Activated T-helper 1 cell treated with anti-CD3 and anti-CD28 coated beads, Interleukin-12 subunit alpha, Interleukin-12 subunit beta, Interleukin-2, Interleukin-4 antibody, amounts not matched to agents 30 ng/mL and 10 ng/mL and 1 ng/mL, durations not matched to agents 14 hours and 24 hours and 36 hours (primary cell): ENCODE measurements at places on chromosomes 2 and 18. TPM values are rescaled to one million over a fixed set of nuclear protein-coding genes. Genes with fewer than 3 reads are reported as not detected.

GRCh38 chr2:216385478-216385877 is 13.2 kb upstream of the MARCHF4 start:
- DNase-seq, result no peak

DNA sequence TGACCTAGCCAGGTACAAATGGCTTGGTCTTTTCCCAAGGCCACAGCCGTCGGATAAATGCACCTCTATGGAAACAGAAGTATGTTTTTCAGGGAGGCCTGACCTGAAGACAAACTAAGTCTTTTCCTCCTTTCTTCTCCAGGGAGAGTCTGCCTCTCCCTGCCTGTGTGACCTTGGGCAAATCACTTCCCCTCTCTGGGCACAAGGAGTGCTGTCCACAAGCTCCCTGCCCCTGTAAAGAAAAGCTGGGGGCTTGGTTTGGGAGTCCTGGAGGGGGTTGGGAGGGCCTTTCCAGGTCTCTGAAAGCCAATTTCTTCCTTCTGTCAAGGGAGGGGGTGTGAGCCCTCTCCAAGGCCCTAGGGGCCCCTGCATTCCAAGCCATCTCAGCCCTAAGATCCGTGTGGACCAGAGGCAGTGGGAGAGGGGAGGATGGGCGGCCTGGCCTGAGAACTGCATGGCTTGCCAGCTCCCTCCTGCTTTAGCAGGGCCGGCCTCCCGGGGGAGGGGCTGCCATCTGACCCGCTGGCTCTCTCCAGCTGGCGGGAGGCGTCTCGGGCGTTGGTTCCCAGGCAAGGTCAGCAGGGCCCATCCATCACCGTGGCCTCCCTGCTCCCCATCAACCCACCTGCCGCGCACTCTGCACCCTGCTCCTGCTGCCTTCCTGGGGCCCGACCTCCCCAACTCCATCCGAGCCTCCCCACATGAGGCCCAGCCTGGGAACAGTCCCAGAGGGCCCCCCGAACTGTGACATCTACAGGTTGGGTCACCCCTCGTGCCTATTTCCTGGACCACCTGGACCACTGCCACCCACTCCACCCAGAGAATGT is 61.4 kb downstream of the SMAD7 start:
- DNase-seq, result no peak

DNA sequence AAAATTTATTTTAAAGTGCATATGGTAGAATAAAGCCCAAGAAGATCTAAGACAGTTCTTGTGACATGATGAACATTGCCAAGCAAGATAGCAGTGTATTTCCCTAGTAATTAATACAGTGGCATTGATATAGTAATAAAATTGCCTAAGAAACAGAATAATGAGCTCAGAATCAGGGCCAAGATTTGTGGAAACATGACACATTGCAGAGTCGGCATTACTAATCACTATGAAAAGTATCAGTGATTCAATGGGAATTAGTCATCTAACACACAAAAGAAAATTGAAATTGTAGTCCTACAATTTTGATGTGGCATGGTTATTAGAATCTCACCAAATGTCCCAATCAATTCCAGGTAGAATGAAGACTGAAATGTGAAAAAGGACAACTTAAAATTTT is 243.0 kb upstream of the CYRIA start:
- DNase-seq, result no peak

TLX2 gene
- total RNA-seq, result 1.2 and 1.5 TPM in 2 replicates
